BJ (cell line): ENCODE measurements at places on chromosomes 2 and 18. TPM values are rescaled to one million over a fixed set of nuclear protein-coding genes. Genes with fewer than 3 reads are reported as not detected.

DNA sequence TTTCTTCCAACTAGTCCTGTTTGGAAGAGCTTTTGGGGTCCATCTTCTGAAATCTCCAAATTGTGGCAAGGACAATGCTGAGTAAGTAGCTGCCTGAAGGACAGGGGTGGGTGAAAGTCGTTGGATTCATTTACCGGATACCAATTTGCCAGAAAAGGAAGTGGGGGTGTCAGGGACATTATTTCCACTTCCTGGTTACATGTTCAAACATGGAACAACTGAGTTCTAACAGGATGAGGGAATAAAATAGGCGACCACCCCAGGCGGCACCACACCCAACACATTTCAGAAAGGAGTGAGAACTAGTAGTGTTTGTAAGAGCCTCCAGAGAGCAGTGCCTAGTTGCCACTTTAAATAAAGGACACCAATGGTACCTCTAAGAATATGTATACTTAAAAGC, 158.6 kb upstream of the SERTAD2 start:
- DNase-seq: no peak

DNA sequence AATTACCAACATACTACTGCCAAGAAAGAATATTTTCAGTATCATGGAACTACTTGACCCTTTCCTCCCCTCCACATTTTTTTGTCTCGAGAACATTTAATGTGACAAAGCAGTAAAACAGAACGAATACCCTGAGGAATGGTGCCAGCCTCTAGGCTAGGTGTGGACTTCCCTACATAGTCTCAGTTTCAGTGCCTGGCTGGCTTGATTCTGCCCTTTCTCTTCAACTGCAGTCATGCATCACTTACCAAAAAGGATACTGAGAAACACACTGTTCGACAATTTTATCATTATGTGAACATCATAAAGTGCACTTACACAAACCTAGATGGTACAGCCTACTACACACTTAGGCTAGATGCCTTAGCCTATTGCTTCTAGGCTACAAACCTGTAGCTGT, 305.3 kb upstream of the HNRNPA3 start:
- no peak for DNase-seq

- DNase-seq: no peak
Measured at GRCh38 chr2:153761936-153762335, 109.8 kb upstream of the GALNT13 start.

- no peak for DNase-seq
Measured at GRCh38 chr18:79093986-79094385, 24.8 kb downstream of the ATP9B start.

DNA sequence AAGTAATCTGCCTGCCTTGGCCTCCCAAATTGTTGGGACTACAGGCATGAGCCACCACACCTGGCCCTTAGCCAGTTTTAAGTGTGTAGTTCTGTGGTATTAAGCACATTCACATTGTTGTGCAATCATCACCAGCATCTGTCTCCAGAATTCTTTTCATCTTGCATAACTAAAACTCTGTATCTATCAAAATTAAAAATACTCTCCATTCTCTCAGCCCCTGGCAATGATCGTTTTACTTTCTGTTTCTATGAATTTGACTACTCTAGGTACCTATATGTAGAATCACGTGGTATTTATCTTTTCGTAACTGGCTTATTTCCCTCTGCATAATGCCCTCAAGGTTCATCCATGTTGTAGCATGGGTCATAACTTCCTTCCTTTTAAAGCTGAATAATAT, 45.5 kb upstream of the CAVIN2 start:
- DNase-seq: peak; percentile 31

The IRS1 gene
- polyA plus RNA-seq: 12.4 and 13.0 TPM in 2 replicates

DNA sequence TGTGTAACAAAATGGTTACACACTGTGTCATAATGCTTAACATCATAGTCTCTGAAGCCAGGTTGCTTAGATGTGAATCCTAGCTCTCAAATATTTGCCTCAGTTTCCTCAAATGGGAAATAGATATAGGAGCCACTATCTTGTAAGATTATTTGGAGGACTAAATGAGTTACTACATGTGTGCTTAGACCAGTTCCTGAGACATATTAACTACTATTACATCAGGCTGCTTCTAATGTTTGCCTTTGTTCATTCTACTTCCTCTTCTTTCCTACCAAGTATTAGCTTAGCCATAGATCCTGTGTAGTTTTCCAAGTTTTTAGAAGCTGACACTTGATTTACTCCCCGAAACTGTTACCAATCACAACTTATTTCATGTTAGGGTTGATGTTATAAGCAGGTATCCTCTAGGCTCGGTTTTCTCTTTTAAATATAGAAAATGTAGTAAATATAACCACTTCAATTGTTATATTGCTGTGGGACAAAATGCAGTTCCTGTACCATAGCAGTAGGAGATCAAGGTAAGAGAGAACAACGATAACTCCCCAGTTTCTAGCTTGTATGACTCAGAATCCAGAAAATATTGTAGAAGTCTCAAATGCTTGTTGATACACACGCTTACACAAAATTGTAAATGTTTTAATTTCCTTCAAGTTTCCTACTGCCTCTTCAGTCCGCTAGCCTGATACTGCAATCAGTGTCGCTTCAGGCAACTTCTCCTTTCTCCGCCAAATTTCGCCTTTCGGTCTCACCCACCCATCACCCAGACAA, 751 bp upstream of the DNAJC10 start:
- peak; percentile 1 for DNase-seq

GRCh38 chr2:96530144-96530430, 6.5 kb upstream of the ARID5A start:
- no peak for DNase-seq

The GKN2 gene
- not detected in 2 replicates for polyA plus RNA-seq

The IL1RL1 gene
- polyA plus RNA-seq: not detected in 2 replicates

DNA sequence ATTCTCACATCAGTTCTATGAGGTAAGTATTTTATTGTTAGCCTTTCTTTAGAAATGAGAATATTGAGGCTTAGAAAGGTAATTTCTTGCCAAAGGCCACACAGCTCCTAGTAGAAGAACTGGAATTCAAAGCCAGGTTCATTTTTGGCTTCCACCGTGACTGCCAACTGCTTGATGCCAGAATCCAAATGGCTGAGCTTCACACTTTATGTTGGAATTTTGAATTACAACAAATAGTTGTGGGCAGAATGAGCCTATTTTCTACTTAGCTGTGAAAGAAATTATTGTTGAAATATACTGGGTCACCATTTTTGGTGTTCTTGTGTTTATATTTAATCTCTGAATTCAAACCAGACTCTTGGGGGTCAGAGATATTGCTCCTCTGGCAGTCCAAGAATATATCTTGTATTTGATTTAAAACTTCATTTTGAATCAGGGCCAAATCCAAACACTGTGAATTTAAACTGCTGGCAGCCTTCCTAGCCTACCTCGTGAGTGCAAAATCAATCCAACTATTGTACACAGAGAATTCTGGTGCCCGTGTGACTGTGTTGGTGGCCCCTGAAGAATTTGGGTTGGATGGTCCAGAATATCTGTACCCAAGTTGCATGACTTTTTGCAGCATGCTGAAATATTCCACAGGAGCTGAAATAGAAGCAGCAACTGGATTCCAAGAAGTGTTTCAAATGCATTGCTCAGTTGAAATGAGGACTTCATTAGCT, 35.6 kb upstream of the LPIN1 start:
- no peak for DNase-seq

The C2orf92 gene
- 2.6 and 2.7 TPM in 2 replicates for polyA plus RNA-seq

- no peak for DNase-seq
Measured at GRCh38 chr2:239106966-239107365, 259.1 kb downstream of the TWIST2 start.

DNA sequence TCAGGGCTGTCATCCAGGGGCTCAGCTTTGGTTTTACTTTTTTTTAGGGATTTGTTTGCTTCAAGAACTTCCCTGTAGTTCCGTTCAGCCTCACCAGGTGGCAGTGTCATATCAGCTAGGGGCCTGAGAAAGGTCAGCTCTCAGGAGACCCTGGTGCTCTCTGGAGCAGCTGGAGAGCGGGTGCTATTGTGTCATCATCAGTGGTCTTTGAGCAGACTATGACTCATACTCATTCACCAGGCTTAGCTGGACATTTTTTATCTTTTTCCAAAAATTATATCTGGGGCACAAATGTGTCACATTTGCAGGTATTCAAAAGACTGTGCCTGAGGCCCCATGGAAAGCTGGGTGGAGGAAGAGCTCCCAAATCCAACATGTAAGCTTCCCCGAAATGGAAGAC, 24.4 kb downstream of the ZNF892 start:
- DNase-seq: peak; percentile 31

DNA sequence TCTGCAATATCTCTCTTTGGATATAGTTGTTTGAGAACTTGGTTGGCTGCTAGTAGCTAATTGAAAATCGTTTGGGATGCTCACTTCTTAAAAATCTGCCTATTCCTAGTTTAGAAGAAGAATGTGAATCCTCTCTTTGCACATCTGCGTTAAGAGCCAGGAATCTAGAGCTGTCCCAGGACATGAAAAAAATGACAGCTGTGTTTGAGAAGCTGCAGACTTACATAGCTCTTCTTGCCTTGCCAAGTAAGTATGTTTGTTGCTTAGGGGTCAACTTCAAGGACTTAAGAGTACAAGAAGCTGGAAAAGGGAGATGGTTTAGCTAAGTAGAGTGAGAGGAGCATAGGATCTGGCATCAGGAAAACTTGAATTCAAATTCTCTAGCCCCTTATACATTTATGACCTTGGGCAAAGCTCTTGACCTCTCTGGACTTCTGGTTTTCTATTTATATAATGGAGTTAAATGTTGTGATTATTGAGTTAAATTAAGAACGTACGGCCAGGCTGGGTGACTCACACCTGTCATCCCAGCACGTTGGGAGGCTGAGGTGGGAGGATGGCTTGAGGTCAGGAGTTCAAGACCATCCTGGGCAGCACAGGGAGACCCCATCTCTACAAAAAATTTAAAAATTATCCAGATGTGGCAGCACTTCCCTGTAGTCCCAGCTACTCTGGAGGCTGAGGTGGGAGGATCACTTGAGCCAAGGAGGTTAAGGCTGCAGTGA, 55.2 kb upstream of the STON1 start:
- no peak for DNase-seq

DNA sequence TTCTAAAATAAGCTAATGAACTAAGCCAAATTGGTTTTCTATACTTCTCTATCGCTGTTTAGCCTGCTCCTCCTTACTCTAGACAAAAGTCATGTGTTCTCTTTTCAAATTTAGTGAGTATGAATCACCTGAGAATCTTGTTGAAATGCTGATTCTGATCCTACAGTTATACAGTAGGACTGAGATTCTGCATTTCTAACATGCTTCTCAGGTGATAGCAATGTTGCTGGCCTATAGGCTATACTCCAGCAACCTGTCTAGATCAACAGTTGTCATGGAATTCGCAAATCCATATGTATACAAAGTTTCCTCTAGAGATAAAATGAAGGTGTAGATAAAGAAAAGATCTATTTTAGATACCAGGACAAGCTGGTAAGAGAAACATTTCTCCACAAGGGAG, 62.9 kb downstream of the MEMO1 start:
- DNase-seq: no peak

DNA sequence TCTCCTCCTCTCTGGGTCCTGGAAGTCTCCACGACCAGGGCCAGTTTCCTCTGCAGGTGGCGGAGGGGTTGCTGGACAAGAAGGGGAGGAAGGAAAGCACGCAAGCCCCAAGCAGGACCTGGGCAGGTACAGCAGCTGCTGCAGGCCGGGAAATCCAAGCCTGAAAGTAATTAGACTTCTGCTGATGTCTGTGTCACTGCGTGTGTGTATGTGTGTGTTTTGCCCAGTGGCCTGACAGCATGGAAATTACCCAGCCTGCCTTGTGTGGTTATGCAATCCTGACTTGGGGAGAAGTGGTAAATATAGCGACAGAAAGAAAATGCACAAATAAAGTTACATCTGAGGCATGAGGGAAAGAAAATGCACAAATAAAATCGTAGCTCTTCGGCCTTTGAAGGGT, 121.8 kb upstream of the ZBTB14 start:
- no peak for DNase-seq

The WNT6 gene
- not detected in 2 replicates for polyA plus RNA-seq

- no peak for DNase-seq
Measured at GRCh38 chr2:208389940-208390339, 16.7 kb upstream of the PTH2R start.

DNA sequence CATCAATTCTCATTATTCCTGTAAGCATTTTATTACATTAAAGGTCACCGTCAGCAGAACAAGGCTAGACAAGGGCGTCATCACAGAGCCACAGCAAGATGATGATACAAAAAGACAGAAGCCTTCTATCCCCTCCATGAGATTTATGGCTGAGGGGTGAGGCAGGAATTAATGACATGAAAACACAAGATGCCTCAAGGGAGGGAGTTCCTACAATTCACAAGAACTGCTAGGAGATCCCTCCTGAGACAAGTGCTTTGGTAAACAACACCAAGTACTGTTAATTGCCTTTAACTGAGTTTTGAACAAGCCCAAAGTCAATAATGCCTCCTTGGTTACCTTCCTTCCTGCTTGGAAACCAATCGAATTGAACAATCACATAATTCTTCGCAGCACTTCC, 14.1 kb downstream of the ADD2 start:
- DNase-seq: no peak

DNA sequence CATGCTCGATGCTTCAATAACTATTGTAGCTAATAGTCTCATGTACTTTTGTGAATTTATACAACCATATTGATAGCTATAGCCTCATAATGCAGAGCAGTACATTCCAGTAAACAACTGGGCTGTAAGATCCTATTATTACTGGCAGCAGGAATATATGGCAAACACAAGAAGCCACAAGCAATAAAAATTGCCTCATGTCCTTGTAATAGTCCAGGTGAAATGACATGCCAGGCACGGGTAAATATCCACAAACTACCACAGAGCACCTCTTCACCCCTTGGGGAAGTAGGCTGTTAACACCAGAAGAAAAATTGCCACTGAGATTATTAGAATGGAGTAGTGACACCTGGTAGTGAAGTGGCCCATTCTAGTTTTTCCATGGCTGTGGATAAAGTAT, 158.3 kb downstream of the MTX2 start:
- DNase-seq: no peak

The UGT1A3 gene
- not detected in 2 replicates for polyA plus RNA-seq

The CXCR4 gene
- 0.05 TPM in 1 of 2 replicates, not detected in the other for polyA plus RNA-seq

DNA sequence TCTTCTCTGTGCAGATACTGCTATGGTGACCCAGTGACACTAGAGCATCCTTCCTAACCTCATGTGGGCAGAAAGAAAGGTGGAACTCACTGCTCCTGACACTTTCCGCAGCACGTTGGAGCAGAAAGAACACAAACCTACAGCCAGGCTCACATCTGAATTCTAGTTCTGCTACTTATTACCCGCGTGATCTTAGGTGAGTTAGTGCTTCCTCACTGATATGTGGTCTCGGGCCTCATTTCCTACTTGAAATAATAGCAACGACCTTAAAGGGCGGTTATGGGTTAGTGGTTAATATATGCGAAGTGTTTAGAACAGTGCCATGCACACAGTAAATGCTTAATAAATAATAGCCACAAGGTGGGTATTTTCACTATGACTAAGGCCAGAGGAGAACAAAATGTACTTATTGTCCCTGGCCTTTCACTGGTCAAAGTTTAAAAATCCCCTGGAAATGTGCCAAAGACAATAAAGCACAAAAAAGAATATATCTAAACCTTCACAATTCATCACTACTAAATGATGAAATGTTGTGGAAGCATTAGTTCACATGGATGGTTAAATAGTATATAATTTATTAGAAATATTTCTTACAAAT, 66.6 kb downstream of the MYOM1 start:
- DNase-seq: no peak
